ENCODE measurements at places on chromosomes 5 and 9.

DNA sequence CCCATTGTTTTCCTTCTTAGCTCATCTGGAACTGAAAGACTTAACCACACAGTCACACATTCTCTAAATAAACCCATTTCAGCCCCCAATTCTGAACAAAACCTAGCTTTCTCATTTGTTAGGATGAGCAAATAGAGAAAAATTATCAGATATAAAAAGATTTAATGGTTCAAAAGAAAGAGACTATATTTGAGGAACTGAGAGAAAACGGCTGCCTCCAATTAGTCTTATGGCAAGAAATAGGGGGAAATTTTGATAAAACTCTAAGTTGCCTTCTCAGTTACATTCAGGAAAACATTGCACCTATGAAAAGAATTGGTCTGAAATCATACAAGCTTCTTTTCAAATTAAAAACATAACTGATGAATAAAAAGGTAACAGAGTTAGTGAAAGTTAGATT, 63.7 kb upstream of the ALDH1B1 start:
- no peak for DNase-seq

- DNase-seq: no peak
Observed at GRCh38 chr5:90289837-90290236, 119.7 kb downstream of the CETN3 start.

DNA sequence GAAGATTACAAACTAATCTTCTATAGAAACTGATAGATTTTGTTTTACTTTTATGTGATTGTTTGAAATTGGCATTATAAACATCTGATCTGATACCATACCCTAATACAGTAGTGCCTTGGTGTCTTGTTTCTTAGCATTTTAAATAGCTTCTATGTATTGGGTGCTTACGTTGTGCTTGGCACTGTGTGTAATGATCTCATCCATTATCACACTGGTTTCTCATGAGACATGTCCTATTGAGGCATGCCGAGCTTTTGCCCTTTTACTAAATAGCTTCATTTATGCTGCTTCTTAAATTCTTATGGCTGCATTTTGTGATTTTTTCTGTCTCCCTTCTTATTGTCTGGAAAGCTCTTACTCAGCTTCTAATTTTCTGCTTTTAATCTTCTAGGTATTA, 48.2 kb upstream of the TLR4 start:
- no peak for DNase-seq

DNA sequence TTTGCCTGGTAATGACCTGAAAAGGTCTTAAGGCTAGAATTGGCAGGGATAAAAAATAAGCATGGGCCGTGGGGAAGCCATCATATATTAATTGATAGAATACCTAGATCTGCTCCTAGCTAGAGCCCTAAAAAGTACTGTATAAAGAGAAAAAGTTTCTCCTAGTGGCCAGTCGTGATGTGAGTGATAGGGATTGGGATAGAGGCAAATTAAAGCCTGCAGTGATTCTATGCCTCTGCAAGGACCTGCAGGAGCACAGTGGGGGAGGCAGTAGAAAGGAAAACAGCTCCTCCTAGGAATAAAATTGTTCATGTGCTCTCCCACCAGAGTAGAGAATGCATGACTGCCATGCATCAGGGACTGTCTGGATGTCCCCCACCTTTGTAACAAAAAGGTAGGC, 56.2 kb upstream of the FTMT start:
- no peak for DNase-seq

GRCh38 chr9:124212381-124213050, 45.2 kb upstream of the NEK6 start:
- DNase-seq: no peak

- DNase-seq: no peak
Observed at GRCh38 chr9:107969727-107970126, 480.2 kb upstream of the KLF4 start.

GRCh38 chr9:27247756-27248155, 49.2 kb downstream of the EQTN start:
- DNase-seq: no peak

- DNase-seq: no peak
Observed at GRCh38 chr5:96283589-96283988, 149.5 kb downstream of the PCSK1 start.
